ENCODE measurements at places on chromosomes 12 and 14.

DNA sequence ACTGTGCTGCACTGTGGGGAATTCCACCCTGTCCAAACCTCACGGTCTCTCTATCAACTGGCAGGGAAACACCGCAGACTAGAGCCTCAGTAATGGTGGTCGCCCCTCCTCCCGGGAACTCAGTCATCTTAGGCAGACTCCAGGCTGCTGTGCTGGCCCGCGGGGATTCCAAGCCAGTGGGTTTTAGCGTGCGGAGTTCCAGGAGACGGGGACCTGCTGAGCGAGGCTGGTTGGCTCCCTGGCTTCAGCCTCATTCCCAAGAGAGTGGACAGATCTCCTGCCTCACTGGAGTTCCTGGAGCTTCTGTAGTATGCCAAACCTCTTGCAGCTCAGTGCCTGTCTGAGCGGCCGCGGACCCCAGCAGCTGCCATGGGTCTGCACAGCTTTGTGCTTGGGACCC lies 455.6 kb downstream of the CCDC91 start:
- DNase-seq = no peak

- DNase-seq = no peak
These were observed 1.6 kb downstream of the TMEM229B start for GRCh38 chr14:67486890-67487289.

GRCh38 chr12:46523863-46524770 lies 151.5 kb upstream of the SLC38A2 start:
- DNase-seq = no peak

- no peak for DNase-seq
These were observed 10.9 kb upstream of the TFCP2 start for GRCh38 chr12:51183816-51184215.

- DNase-seq = no peak
These were observed 252.2 kb upstream of the FOXN3 start for GRCh38 chr14:89669193-89669592.

DNA sequence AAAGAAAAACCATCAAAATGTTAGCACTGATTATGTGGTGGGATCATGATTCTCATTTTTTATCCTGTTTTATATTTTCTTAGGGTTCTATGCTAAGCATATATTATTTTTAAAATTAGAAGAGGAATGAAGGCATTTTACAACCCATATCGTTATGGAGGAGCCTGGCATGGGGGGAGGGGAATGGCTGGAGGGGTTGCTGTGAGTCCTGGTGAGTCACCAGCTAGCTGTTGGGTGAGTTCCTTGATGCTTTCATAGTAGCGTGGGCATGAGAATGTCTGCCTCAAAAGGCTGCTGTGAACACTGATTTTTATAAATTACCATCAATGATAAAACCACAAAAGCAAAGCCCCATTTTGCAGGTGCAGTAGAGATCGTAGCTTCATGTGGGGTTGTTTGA lies 46.9 kb downstream of the C14orf132 start:
- DNase-seq = no peak

- DNase-seq = no peak
These were observed 199.5 kb downstream of the TMEM132D start for GRCh38 chr12:129704232-129704830.

DNA sequence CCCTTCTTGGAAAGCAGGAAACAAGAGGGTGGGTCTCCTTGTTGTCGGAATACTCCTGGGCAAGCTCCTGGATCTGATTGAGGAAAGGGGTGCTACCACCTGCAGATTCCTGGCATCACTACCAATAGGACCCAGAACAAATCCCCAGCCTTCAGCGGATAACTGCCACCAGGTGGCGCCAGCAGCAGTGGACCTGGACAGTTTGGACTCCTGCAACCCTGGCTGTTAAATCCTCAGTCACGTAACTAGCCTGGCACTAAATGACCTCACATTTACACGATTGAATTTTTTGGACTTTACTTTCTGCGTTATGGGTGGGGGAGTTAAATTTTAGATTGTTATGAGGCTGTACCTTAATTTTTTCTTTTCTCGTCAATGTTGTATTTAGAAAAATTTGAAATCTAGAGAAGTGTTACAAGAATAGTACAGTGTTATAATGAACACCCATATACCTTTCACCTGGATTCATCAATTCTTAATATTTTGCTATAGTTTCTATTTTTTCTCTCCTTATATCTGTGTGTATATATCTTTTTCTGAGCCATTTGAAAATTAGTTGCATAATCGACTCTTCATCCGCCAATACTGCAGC lies 95.6 kb downstream of the GAS2L3 start:
- DNase-seq = no peak
